ENCODE measurements at places on chromosomes 16 and 17.

- DNase-seq, result peak; percentile 32
Measured at GRCh38 chr17:7445619-7445968, 733 bp downstream of the CHRNB1 start.

DNA sequence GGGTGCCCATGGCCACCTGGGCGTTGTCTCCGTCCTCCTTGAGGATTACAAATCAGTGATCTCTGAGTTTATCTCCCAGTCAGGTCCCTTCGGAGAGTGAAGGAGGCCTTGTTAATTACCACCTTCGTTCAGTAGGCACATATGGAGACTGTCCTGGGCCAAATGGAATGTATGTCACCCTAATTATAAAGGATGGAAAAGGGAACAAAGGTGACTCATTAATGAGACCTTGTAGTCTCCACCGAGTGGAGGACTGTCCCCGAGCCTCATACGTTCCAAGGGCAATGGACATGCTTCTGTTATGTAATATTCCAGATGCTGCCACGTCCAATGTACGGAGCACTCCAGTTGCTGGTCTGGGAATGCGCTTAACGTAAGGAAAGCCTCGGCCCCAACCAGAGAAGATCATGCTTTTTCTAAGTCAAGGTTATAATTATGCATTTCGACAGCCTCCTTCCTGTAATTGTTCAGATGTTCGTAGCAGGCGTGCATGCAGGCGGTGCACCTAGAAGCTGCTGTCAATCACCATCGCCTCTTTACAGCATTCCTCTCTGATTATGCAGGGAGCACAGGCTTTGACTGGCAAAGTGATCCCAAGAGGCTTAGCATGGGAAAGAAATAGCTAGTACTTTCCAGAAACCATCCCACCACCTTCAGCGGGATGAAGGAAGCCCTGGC lies 22.4 kb upstream of the SEC14L1 start:
- no peak for DNase-seq

- no peak for DNase-seq
Measured at GRCh38 chr16:72312828-72313227, 140.9 kb upstream of the PMFBP1 start.

GRCh38 chr17:15914400-15915170 lies 30.3 kb upstream of the ADORA2B start:
- no peak for DNase-seq

GRCh38 chr17:41710472-41711090 lies 1.6 kb upstream of the GAST start:
- DNase-seq, result no peak

DNA sequence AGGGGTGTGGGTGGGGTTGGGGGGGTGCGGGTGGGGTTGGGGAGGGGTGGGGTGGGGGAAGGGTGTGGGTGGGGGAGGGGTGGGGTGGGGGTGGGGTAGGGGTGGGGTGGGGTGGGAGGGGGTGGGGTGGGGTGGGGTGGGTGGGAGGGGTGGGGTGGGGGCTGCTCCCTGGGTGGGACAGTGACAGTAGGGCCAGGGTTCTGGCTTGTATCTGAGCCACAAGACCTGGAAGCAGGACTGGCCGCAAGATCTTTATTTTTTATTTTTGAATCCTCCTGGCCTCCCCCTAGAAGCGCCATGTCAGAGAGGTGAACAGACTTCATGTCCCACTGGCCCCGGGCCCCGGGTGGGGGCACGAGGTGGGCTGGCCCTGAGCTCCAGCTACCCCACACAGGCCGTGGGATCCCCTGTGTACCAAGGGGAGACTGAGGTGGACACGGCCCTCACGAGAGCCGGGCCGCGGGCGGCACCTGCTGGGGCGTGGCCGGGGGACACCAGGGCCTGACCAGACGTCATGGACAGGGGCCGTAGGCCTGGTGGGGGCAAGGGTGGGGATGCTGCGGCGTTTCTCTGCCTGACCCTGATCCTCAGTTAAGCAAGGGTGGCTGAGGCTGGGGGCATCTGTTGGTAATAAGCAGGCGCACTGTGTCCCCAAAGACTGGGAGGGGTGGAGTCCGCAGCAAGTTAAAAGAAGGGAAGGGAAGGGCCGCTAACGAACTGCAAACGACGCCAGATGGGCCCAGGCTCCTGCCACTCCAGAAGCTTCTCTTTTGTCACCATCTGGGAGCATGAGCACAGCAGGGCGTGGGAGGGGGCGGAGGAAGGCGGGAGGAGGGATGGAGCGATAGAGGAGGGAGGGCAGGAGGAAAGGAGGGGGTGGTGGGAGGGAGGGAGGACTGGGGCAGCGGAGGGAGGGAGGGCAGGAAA lies 22.3 kb upstream of the PABPN1L start:
- no peak for DNase-seq

DNA sequence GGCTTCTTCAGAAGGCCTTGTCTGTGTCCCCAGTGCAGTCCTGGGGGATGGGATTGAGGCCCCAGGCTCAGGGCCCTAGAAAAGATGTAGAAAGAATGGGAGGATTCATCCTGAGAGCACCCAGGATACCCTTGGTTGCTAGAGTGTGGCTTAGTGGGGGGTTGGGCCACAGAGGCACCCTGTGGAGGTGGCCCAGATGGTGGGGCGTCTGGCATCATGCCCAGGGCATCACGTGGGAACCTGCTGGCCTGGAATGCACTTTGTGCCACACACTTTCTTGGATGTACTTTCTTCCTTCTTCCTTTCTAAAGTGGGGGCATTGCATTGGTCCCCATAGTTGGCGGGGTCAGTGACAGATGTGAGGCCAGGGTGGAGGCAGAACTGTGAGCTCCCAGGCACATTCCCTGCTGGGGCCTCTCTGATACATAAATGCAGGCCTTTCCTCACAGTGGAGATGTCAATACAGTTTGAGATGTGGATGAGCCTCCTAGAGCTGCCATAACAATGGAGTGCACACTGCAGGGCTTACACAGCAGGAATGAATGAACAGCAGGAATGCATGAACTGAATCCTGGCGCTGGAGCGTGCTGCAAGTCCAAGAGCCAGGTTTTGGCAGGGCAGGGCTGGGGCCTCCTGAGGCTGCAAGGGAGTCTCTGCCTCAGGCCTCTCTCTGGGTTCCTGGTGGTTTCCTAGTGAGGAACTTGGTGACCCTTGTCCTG lies 43.3 kb downstream of the MGAT5B start:
- DNase-seq, result no peak

GRCh38 chr17:12180644-12181261 lies 160.1 kb downstream of the MAP2K4 start:
- peak; percentile 38 for DNase-seq

- no peak for DNase-seq
Measured at GRCh38 chr17:51078009-51078592, 42.6 kb downstream of the SPAG9 start.

DNA sequence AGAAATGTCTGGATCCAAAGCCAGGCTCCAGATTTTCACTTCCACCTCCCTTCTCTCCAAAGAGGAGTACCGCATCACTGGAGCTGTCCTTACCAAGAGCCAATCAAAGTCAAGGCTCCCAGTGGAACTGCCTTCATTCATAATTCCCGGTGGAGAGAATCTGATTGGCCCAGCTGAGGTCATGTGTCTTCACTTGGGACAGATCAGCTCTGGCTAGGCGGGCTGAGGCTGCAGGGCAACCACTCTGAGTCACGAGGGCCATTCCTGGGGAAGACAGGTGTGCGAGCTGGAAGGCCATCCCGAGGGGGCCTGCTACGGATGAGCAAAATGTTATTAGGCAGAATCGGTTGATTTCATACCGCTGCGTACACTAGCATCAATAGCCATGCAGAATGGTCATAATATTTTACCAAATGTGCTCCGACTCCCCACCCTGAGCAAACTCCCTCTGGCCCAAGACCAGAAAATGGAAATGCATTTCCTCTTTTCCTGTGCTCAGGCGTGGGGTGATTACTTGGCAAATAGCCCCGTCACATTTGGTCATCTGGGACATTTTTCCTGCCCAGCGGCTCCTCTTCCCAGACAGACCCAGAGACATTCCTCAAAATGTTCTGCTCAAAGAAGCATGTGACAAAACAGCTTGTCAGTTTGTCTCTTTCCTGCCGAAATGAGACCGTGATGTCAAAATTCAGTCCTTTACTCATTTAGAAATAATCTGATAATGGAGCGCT lies 111.1 kb downstream of the AIPL1 start:
- no peak for DNase-seq

GRCh38 chr16:70484867-70485266 lies 30.5 kb downstream of the FCSK start:
- no peak for DNase-seq

GRCh38 chr16:81523387-81524115 lies 78.9 kb downstream of the CMIP start:
- no peak for DNase-seq

DNA sequence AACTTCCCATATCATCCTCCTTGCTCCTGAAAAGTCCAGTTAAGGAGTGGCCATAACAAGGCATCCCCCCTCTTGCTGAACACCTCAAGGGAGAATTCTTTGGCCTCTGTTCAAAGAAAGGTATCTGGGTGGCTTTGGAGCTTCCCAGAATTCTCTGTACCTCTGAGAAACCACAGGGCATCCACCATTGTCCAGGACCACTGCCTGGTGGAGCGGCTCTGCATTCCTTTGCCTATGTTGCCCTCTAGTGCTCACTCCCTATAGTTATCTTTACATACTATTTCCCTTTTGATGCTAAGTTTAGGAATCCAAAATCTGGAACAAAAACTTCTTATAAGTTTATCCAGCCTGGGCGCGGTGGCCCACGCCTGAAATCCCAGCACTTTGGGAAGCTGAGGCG lies 30.3 kb downstream of the CHD9NB start:
- DNase-seq, result peak; percentile 73

DNA sequence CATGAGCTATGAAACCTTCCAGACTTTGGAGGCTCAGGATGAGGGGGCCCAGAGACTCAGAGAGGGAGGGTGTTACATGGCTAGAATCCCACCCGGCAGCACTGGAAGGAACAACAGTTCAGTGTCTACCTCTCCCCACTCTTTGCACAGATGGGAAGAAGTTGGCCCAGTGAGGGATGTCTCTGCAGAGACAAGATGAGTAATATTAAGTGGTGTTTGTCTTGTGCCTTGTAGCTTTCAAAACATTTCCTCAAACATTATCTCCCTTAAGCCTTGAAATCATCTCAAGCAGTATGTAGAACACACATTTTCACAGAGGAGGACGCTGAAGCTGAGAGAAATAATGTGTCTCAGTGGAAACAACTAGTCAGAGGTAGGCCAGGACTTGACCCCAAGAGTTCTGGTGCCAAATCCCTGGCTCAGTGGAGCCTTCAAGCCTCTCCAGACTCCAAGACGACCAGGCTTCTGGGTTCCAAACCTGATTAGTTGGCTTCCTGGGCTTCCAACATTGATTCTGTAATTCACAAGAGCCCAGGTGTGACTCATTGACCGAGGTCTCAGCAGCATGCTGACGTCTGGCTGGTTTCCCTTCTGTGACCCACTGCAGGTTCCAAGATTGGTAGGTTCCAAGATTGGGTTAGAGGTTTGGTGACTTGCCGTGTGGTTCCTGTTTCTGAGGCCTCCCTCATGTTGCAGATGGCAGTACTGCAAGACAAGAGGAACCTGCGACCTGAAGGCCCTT lies 7.4 kb downstream of the RNF112 start:
- DNase-seq, result no peak

Measured in HEK293T (cell line).